Colonic mucosa (tissue), 4 donors: ENCODE measurements at places on chromosomes 7 and 10.

GRCh38 chr7:130875265-130875741, 141.3 kb upstream of the KLF14 start:
- DNase-seq, result peak; percentile 70

DNA sequence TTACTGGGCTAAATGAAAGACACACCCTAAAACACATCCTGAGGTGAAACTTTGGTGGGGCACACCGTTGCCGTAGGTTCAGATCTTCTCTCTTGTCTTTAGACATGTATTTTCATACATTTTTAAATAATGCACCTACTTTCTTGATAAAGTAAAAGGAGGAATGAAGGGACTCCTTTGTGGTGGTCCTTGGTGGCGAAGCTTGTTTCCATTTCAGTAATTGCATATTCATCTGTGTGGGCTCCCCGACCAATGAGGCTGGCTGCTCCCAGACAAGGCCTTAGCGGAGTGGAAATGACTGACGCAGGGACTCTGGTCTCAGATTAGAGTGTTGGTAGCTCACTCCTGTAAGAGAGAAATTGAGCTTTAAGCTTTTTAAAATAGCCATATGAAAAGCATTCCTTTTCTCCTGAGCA, 815 bp downstream of the CCSER2 start:
- DNase-seq, result peak; percentile 60

GRCh38 chr7:19104811-19105210, 12.6 kb downstream of the TWIST1 start:
- no peak for DNase-seq

- DNase-seq, result no peak
Measured at GRCh38 chr10:108582888-108583287, 1340.4 kb downstream of the XPNPEP1 start.

GRCh38 chr10:23194966-23195845, 3.1 kb downstream of the PTF1A start:
- no peak for DNase-seq

DNA sequence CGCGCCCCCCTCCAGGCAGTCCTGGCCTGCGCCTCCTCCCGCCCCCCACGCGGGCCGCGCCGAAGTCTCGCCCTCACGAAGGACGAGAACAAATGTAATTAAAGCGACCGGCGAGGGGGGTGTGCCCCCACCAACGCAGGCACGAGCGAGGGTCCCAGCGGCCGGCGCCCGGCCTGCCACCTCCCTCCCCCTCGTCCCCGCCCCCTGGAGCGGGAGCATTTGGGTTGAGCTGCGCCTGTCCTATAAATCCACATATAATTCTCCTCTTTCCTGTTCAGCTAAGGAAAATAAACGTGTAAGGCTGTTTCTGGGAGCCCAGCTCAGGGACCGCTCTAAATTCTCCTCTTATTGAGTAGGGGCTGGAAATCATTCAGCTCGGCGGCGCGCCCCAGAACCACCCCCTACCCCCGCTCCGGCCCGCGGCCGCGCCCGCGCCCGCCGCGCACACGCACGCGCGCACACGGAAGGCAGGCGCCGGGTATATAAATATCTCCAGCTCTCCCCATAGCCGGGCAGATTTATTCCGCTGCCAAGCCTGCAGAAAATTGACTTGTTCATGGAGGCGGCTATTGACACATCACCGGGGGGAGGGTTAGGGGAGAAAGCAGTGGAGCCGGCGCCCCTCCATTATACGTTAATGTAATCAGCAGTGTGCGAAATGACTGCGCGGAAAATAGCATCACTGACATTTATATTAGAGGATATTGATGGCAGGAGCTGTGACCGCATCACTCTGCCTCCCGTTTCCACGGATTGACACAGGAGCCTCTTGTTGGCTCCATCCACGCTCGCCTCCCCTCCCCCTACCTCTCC, 61.6 kb upstream of the BTRC start:
- no peak for DNase-seq

DNA sequence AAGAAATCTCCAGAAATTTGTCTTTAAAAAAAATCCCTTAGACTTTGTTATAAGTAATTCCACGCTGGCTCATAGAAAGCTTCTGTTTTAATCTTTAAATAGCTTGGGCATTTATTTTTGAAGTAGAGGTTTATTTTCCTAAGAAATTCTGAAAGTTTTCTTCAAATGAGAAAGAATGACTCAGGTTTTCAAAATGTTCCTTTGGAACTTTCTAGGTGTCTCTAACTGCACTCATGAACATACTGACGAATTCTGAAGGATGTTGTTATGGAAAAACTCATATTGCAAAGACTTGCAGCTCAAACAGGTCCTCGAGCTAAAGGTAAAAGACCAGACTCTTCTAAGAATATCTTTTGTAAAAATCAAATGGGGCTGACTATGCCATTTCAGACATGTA, 10.7 kb downstream of the DGKI start:
- DNase-seq, result no peak

DNA sequence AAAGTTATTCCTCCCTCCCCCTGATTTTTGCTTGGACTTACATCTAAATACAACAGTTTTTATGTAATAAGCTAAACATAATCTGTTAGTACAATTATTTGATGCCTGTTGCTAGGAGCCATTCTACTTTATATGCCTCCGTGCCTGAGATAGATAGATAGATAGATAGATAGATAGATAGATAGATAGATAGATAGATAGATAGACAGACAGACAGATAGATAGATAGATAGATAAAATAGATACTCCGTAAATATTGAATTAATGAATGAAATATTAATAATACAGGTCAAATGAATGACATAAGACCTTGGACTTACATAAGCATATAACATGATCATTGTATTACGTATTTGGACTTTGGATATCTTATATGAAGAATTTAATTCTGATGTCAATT, 23.0 kb downstream of the NET1 start:
- no peak for DNase-seq

DNA sequence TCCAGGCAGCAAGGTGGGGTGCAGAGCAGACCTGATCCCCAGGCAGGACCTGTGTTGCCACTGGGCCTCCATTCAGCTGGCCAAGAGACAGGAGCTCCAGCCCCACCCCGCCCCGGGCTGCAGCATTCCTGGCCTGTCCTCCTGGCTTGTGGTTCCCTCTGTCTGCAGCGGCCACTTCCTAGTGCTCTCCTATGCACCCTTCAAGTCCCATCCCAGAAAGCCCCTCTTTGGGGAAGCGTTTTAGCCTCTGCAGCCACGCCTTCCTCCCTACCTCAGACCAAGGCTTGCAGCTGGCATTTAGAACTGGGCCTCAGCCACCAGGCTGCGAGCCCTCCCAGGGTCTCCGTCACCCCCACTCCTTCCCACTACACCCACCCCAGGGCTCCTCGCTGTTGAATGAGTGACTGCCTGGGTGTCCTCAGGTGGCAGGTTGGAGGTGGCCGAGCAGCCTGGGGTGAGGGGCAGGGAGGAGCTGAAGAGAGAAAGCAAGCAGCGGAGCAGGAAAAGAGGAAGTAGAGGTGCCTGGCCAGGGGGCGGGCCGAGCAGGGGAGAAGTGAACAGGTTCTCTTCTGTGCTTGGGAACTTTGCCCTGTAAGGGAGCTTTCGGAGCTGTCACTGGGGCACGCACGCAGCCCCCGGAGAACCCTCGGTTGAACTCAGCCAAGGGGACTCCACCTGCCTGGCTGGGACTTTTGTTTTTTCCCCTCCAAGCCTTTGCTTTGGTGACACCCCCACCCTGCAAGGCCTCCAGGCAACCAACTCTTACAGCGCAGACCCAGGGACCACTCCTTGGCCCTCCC, 109.1 kb upstream of the TNRC18 start:
- peak; percentile 93 for DNase-seq

GRCh38 chr7:133102276-133103060, 20.6 kb upstream of the CHCHD3 start:
- no peak for DNase-seq

DNA sequence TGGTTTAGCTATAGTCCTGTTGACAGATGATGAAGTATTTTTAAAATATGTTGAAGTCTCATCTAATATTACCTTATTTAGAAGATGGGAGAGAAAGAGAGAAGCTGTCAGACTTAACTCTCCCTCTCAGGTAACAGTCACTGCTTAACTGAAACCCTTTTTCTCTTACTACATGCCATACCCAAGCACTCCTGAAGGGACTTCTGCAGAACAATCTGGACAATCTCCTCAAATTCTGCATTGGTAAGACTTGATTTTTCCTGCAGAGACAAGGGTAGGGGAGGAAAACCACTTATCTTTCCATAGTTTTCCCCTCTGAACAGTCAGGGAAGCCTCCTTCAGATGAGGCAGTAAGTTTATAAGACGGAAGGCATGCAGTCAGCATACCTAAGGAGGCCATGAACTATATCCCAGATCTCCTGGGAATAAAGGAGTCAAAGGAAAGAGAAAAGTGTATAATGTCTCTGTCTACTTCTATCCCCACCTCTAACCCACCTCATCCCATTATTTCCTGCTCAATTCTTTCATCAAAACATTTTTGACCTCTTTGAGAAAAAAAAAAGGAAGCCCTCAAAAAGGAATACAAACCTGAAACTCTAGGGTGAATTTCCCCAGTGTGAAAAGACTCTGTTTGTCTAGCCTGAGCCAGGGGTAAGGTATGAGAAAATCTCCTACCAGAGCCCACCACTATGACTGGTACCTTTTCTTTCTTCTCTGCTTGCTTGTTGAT, 9.4 kb downstream of the ZCWPW1 start:
- no peak for DNase-seq

DNA sequence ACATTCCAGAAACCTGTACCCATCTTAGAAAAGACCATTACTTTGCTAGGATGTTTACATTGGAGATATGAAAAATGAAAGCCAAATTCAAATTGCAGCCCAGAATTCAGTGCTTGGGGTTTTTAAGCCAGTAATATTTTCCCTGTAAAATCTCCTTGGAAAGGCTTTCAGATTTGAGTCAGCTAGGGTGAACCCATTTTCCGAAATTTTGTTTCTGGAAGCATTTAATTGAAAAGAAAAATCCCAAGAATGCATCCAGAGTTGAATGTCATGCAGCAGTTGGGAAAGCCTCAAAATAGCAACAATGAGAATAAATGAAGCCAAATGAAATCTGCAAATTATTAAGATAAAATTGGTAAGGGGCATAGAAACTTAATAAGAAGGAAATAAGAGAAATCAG, 106.4 kb downstream of the BMPER start:
- DNase-seq, result no peak

DNA sequence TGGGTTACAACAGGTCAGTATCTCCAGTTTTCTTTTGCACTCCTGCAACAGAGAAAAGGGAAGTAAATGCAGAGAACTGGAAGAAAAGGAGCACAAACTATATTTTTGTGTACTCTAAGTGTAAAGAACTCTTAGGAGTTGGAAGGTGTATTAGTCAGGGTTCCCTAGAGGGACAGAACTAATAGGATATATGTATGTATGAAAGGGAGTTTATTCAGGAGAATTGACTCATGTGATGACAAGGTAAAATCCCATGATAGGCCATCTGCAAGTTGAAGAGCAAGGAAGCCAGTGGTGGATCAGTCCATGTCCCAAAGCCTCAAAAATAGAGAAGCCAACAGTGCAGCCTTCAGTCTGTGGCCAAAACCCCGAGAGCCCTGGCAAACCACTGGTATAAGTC, 22.6 kb upstream of the RAB18 start:
- DNase-seq, result no peak

DNA sequence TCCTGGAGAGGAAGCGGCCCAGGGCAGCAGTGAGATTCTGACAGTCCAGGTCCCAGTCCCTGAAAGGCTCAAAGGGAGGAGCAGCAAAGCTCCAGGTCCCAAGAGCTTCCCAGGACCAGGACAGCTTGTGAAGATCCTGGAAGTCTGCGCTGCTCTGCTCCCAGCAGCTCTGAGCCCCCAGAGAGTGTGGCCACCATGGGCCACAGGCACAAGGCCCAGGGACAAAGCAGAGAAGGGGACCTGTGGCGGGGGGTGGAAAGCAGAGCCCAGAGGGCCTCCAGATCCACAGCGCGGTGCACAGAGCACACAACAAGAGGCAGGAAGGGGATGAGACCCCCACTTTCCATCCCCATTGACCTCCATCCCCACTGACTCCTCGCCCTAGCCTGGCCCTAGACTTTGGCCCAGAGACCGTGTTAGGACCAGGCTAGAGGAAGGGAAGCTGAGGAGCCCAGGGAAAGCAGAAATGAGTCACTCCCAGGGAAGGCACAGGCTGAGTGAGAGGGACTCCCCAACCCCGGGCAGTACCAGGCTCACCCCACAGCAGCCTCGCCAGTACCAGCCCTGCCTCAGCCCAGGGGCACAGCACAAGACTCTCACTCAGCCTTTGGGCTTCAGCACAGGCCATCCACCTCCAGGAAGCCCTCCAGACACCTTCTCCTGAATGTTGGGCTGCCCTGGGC, 75.5 kb downstream of the GRID1 start:
- peak; percentile 7 for DNase-seq

- DNase-seq, result peak; percentile 35
Measured at GRCh38 chr10:28679581-28680357, 2.4 kb downstream of the BAMBI start.
